ENCODE measurements at places on chromosomes 6 and 20.

GRCh38 chr6:100665041-100665380 lies 200.3 kb upstream of the SIM1 start:
- peaks cover 3% of the 10 kb centered on the region for H3K36me3 ChIP-seq
- no peak overlapping the region for H3K4me3 ChIP-seq
- H3K27me3 ChIP-seq = no peaks in the 10 kb centered on the region
- peaks cover 6% of the 10 kb centered on the region for H3K4me1 ChIP-seq

DNA sequence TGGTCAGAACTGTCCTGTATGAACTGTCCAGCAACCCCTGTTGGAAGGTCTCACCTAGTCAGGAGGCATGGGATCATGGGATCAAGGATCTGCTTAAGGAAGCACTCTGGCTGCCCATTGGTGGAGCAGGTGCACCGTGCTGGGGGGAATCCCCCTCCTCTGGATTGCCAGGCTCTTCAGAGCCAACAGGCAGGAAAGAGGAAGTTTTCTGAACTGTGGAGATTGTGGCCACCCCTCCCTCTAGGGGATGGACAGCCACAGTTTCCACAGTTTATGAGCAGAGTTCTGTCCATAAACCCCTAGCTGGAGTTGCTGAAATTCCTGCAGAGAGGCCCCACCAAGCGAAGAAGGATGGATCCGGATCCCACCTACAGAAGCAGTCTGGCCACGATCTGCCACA lies 13.0 kb upstream of the HLA-DQB1 start:
- peaks cover 9% of the 10 kb centered on the region for H3K4me1 ChIP-seq
- H3K36me3 ChIP-seq = no peaks in the 10 kb centered on the region
- no peak overlapping the region for H3K27ac ChIP-seq
- no peak for DNase-seq
- peaks cover 64% of the 10 kb centered on the region for H3K27me3 ChIP-seq

GRCh38 chr6:161354956-161355355 lies 81.1 kb upstream of the AGPAT4 start:
- H3K36me3 ChIP-seq = no peaks in the 10 kb centered on the region
- H3K27me3 ChIP-seq = no peaks in the 10 kb centered on the region
- H3K27ac ChIP-seq = no peak overlapping the region
- no peak overlapping the region for H3K4me3 ChIP-seq

DNA sequence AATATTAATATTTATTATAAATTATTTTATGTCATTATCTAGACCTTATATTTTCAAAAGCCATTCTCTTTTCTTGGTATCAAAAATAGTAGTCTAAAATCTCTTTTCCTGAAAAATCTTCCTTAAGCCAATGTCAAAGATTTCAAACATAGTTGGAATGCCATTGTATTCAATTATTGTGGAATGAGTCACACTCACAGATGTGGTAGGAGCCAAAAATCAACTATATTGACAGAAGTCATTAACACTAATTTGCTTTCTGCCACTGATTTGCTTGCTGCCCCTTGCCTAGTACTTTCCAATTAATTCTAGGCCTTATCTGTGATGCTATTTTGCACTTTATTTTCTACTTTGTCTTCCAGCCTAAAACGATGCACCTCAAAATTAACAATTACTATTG lies 1326.3 kb upstream of the GJE1 start:
- no peak for DNase-seq
- H3K4me3 ChIP-seq = no peak overlapping the region
- H3K36me3 ChIP-seq = no peaks in the 10 kb centered on the region
- no peak overlapping the region for H3K27ac ChIP-seq
- H3K27me3 ChIP-seq = peaks cover 2% of the 10 kb centered on the region
- peaks cover 7% of the 10 kb centered on the region for H3K4me1 ChIP-seq

- H3K27me3 ChIP-seq = peaks cover 7% of the 10 kb centered on the region
- no peak overlapping the region for H3K27ac ChIP-seq
- no peaks in the 10 kb centered on the region for H3K36me3 ChIP-seq
- H3K4me1 ChIP-seq = peaks cover 7% of the 10 kb centered on the region
- H3K4me3 ChIP-seq = no peak overlapping the region
- DNase-seq = no peak
Measured at GRCh38 chr6:130326496-130326895, 39.3 kb upstream of the TMEM200A start.

- no peaks in the 10 kb centered on the region for H3K4me1 ChIP-seq
- no peaks in the 10 kb centered on the region for H3K36me3 ChIP-seq
- H3K4me3 ChIP-seq = no peak overlapping the region
- no peak overlapping the region for H3K27ac ChIP-seq
- no peaks in the 10 kb centered on the region for H3K27me3 ChIP-seq
- DNase-seq = no peak
Measured at GRCh38 chr6:98056955-98057354, 773.9 kb upstream of the MMS22L start.
